ENCODE measurements at places on chromosomes 13 and 19.

DNA sequence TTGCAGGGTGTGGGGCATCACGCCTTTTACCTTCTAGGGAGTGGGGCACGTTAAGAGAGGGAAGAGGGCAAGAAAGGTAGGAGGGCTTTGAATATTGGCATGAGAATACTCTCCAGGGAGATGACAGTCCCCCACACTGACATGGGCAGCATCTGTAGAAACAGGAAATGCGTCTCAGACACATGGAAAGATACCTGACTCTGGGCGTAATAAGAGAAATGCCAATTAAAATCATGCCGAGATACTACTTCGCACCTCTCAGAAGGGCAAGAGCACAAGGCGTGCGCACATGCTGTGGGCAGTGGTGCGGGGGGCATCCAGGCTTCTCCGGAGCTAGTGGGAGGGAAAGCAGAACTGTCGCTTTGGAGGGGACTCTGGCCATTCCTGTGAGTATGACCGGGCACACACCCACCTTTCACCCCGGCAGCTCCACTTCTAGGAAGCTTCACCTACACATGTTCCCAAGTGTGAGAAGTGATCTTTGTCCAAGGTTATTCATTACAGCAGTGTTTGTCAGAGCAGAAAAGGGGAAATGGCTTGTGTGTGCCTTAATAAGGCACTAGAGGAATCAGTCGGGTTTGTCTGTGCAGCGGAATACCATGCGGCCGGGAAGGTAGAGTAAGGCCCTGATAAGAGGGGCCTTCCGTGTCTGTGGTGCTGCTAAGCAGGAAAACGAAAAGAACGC lies 99.5 kb downstream of the SIPA1L3 start:
- ATAC-seq, result peak; percentile 73

DNA sequence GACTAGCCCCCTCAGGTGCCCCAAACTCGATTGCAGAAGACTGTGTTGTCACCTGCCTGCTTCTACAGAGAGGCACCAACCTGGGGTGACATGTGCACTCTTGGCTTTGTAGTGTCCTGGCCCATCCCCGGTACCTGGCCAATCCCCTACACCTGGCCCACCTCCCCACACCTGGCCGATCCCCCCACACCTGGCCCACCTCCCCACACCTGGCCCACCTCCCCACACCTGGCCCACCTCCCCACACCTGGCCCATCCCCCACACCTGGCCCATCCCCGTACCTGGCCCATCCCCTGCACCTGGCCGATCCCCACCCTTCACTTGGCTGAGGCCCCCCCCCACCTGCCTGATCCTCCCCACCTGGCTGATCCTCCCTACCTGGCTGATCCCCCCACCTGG lies 25.4 kb downstream of the ATP11A start:
- ATAC-seq, result peak; percentile 53

DNA sequence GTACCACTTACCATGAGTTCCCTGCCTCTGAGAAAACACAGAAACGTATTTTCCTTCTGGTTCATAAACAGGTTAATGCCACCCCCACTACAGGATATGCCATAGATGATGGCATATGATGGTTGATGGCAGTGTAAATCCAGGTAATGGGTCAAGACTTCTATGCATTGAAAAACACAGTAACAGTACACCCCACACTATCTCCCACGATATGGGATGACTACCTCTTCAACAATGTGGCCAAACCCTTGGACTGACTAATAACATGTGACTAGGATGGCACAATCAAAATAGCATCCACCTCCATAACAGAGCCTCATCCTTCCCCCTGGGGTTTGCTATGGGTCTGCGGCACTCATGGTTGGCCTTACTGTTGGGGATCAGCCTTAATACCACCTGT lies 22.0 kb downstream of the ZNF235 start:
- no peak for ATAC-seq

DNA sequence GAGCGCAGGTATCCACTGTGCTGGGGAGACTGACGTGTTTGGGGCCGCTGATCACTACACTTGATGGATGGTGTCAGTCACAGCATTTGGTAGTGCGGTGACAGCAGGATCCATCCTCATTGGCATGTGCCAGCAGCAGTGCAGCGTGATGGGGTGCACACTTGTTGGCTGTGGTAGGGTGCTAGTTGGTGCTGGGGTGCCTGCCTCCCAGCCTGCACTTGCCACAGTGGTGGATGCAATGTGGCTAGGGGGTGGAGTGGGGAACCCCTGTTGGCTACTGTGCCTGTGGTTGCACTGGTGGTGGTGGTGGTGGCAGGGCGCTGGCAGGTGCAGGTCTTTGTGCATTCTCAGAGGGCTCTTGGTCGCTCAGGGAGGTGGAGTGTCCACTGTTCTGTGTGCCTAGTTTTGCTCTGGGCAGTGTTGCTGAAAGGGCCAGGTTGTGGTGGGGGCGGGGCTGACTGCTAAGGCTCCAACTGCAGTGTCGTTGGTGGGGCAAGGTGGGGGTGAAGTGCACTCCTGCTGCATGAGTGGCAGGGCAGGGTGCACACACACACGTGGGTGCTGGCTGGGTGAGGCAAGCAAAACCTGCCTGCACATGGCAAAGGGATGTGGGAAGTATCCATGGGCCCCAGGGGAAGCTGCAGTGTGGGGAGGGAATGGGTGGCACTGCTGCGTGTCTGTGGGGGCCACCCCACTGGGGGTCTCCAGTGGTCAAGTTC lies 84.8 kb downstream of the ZMYM2 start:
- ATAC-seq, result no peak

- ATAC-seq, result no peak
These were observed 36.6 kb downstream of the COMP start for GRCh38 chr19:18754501-18754900.

- peak; percentile 65 for ATAC-seq
These were observed 2.1 kb upstream of the HAMP start for GRCh38 chr19:35279985-35280821.

DNA sequence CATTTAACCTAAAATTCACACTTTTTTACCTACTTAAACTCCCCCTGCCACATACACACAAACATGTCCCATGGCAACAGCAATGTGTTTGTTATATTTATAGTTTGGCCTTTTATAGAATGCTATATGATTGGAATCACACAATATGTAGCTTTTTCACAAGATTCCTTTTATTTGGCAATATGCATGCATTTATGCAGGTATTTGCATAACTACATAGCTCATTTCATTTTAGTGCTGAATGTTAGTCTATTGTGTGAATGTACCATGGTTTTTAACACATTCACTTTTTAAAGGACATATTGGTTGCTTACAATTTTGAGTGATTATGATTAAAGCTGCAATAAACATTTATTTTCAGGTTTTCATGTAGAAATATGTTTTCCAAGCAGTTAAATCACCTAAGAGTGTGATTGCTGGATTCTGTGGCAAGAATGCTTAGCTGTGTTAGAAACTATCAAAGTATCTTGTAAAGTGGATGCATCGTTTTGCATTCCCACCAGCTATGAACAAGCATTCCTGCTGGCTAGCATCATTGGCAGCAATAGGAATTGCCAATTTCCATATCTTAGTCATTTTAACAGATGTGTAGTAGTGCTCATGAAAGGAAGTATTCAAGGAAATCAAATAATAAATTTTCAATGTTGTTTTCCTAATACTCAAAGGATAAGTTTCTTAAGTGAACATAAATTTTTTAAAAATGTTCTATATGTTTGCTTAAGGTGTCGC lies 557.0 kb downstream of the SLITRK1 start:
- no peak for ATAC-seq

DNA sequence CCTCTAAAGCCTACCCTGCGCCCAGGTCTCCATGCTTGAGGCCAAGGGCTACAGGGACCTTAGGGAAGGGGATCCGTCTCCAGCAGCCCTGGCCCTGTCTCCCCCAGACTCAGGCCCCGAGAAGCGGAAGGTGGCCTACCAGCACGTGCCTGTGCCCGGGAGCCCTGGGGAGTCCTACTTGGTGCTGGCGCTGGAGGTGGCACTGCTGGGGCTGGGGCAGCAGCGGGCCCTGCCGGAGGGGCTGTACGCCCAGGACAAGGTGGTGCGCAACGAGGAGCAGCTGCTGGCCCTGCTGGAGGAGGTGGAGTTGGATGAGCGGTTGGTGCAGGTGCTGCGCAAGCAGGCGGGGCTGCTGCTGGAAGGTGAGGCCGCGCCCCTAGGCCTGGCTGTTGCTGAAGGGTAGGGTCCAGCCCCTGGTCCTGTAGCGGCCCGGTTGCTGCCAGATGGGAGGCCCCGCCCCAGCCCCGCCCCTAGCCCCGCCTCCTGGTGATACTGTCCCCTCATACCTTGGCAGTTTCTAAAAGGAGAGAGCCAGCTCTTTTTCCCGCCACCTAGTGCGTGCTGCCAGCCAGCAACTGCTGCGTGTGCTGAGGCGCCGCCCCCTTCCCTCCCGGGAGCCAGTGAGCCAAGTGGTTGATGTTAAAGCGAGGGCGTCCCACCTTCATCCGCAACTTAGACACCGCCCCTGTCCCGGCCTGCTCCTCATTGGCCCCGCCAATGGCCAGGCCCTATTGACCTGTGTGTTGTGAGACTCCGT lies 22.6 kb downstream of the ZSWIM4 start:
- ATAC-seq, result peak; percentile 75

DNA sequence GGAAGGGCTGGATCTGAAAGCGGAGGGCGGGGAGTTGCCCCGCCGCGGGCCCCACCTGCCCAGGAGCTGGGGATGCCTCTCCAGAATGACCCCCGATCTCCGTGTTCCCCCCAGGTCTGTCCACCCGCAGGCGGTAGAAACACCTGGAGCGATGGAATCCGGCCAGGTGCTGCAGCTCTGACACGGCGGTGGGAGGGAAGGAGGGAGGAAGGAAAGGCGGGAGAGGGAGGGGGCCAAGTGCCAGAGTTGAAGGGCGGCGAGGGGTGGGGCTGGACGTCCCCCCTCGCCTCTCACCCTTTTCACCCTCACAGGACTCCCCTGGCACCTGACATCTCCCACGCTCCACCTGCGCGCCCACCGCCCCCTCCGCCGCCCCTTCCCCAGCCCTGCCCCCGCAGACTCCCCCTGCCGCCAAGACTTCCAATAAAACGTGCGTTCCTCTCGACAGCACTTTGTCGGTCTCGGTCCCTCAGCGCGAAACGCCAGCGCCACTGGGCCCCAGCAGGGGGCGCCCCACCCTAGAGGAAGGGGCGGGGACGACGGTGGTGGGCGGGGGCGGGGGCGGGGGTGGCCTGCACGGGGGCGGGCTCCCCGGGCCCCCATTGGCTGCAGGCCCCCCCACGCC lies 337 bp upstream of the FXYD7 start:
- peak; percentile 9 for ATAC-seq

DNA sequence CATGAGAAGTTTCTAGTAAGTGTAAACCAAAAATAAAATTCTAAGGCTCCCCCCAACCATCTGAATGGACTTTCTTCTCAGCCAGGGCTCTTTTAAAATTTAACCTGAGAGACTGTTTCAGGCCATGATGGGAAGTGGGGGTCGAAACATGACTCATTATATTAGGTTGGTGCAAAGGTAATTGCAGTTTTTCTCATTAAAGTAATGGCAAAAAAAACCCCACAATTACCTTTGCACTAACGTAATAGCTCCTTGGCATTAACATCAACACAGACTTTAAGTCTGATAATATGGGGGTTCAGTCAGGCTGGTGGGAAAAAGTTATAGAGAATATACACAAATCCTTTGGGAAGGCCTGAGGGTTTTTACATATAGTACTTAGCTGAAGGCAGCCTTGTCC lies 9.4 kb upstream of the SPART start:
- no peak for ATAC-seq

DNA sequence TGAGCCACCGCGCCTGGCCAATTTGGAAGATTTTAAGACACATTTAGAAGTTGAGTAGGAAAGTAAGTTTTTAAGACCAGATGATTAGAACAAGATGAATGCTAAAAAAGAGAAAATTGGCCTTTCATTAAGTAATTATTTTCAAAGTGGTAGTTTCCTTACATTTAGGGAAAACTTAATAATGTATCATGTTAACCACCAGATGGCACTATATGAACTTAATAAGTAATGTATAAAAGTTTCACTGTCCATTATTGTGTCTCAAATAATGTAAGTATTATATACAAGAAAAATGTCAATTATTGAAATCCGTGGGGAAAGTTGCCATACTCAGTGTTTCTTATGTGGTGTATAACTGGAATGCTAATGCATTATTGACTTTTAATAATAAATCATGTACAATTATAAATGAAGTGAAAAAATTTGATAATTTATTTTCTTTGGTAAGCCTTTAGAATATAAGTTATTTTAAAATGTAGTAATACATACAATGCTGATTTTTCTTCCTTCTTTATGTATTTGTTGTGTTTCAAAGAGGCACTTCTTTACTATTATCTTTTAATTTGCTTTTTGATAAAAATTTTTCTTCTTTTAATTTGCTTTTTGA lies 29.2 kb downstream of the COG6 start:
- no peak for ATAC-seq

DNA sequence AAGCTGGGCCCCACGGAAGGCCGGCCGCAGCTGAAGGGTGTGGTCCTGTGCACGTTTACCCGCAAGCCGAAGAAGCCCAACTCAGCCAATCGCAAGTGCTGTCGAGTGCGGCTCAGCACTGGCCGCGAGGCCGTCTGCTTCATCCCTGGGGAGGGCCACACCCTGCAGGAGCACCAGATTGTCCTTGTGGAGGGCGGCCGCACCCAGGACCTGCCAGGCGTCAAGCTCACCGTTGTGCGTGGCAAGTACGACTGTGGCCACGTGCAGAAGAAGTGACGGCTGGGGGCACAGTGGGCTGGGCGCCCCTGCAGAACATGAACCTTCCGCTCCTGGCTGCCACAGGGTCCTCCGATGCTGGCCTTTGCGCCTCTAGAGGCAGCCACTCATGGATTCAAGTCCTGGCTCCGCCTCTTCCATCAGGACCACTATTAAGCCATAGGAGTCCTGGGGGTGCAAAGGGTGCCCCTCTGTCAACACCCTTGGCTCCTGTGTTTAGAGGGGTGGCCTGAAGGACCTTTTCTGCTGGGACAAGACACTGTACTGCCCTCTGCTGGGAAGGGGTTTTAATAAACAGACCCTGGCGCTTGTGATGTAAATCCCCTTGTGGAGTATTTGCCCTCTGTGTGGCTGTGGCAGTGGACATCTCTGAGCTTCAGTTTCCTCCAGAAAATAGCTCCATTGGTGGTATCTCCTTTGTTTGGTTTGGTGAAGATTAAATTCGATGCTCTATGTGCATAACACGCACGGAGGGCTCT lies 1.9 kb downstream of the MRPS12 start:
- no peak for ATAC-seq

DNA sequence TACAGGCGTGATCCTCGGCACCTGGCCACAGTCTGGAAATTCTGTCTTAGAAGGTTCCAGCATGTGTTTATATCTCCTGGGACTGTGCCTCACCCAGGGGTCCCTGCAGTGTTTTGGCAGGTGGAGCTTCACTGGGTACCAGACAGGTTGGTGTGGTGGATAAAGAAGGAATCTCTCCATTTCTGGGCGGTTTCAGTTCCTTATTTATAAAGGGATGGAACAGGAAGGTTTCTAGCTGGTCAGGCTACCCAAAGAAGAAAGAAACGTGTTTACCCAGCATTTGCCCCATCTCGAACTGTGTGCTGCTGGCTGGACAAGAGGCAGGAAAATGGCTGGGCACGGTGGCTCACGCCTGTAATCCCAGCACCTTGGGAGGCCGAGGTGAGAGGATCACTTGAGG lies 9.8 kb downstream of the PNPLA6 start:
- no peak for ATAC-seq
